CD4-positive, alpha-beta T cell treated with Interleukin-17A for 1 hour (primary cell): ENCODE measurements at places on chromosomes 2 and 18.

GRCh38 chr2:240968731-240969624 is 29.4 kb upstream of the SNED1 start:
- no peak for DNase-seq

- peak; percentile 58 for DNase-seq
These were observed at the start of gene CYRIA for GRCh38 chr2:16665748-16666448. Gene CYRIA, minus strand, starts transcription at chr2:16665834. Its CDS starts 77,715 bp downstream, at chr2:16588119.

- DNase-seq, result no peak
These were observed 46.1 kb upstream of the MGAT4A start for GRCh38 chr2:98777076-98777475.

GRCh38 chr2:150110548-150110947 is 376.9 kb downstream of the RND3 start:
- no peak for DNase-seq

DNA sequence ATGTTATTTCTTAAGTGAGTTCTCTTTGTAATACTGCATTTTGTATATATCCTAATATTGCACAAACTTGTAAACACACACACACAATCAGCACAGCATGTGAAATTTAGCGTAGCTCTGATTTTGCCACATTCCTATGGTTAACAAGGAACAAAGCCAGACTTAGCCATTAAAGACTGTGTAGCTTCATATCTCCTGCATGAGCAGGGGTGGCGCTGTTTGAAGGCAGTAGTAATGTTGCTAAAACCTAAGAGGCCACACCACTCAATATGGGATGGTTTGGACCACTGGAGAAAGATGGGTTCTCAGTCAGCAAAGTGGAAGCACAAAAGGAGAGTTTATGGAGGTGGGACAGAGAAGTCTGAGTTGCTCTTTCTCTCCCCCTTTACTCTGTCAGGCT is 61.1 kb upstream of the RND3 start:
- DNase-seq, result no peak

GRCh38 chr18:47260120-47260923 is 8.9 kb upstream of the SKOR2 start:
- no peak for DNase-seq

DNA sequence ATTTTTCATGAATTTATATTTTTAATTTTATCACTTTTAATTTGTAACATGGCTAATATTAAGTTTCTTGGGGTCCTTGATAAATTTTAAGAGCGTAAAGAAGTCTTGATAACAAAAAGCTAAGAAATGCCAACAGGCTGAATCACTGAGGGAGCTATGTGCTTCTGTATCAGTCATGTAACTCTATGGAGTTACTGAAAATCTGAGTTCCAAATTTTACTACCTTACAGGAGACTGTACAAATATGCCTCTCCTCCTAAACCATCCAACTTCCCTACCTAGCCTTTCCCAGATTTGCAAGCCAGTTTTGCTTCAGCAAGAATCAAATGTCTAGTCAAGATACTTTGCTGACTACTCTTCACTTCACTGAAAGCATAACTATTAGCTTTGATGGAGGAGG is 35.7 kb downstream of the FEZ2 start:
- DNase-seq, result no peak

DNA sequence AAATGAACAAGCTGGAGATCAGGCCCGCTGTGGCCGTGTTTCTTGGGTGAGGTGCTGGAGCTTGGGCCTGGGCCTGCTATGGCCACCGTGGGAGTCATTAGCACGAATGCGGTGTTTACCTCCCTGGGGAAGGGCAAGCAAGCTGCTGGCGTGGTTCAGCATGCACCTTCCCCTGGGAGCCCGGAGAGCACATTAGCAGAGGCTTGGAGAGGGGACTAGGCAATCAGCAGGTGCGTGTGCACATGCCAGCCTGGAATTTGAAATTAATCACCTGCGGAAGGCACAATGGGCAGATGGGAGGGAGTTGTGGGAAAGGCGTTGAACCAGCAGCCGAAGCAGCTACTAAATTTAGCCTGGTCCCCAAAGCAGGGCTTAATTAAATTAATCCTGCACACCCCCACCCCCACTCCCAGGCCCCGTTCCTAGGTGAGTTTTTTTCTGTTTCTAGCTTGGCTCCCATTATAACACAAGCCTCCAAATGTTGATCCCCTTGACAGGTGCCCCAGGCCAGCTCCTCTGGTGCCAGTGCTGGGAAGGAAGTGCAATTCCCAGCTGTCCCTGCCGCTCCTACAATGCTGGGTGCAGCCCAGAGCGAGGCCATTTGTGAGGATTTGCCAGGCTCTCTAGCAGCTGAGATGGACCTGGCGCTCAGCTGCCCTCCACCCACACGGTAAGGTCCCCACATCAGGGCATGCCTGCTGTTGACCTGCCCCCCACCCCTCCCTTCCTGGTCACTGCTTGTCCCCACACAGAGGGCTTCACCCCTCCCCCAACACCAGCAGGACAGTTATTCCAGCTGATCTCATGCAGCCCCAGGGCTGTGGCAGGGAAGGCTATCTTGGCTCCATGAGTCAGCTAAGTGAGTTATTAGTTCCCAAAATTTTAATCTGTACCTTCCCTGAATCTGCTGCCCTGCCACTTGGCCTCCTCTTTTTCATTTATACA is 115.0 kb downstream of the ZBTB7C start:
- DNase-seq, result no peak

GRCh38 chr2:118654945-118655344 is 192.5 kb downstream of the EN1 start:
- no peak for DNase-seq

- peak; percentile 10 for DNase-seq
These were observed 220.5 kb upstream of the RAB6C start for GRCh38 chr2:129758784-129759471.

DNA sequence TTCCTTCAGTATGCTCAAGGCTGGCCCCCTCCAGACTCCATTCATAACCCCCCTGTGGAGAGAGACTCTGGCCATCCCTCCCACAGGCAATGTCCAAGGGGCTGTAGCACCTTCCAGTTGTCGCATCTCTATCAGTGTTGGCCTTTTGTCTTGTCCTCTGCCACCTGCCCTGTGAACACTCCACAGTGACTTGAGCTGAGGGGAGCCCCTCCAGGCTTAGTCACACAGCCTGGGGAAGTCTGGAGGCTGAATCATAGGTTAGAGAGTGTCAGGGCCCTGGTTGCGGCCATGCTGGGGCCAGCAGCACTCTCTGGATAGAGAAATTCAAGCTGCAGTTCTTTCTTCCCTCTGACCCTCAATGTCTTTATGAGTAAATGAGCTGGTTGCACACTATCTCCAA is 64.7 kb downstream of the GYPC start:
- no peak for DNase-seq
